IPS DF 6.9 (cell line): ENCODE measurements at places on chromosomes 1 and 21.

- no peak for DNase-seq
These were observed 23.8 kb upstream of the ZNF281 start for GRCh38 chr1:200433586-200433985.

DNA sequence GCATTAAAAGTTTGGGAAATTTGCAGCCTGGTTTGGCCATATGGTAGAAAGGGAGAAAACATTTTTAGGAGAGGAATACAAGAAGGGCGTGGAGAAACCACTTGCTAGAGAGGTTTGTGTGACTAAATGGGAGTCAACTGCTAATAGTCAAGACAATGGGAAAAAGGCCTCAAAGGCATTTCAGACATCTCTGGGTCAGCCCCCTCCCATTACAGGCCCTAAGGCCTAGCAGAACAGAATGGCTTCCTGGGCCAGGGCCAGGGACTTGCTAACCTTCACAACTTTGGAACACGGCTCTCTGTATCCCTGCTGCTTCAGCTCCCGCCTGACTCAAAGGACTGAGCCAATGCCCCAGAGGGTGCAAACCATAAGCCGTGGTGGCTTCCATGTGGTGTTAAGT, 752.3 kb upstream of the ADAMTS5 start:
- no peak for DNase-seq

DNA sequence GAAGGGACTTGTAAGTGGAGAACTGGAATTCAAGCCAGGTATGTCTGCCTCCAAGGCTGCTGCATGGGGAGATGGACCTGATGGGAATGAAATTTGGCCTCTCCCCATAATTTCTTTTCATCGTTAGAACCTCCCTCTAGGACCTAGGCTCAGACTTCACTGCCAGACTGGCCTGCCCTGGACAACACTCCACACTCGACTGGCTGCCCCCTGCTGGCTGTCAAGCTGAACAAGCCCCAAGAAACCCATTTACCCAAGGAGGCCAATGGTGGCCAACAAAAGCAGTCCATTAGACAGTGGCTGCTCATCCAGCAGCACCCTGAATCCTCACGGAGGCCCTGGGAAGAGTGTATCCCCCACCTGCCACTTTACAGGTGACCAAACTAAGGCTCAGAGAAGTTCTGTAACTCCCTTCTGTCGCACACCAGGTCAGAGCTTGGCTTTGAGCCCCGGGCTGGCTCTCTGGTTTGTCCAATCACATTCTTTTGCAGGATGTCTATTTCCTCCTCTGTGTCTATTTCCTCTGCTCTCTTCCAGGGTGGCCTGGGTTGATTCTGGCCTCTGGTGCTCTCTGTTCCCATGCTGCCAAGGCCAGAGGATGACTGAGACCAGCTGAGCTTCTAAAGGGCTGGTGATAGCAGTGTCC, 3.8 kb downstream of the RNF186 start:
- no peak for DNase-seq

DNA sequence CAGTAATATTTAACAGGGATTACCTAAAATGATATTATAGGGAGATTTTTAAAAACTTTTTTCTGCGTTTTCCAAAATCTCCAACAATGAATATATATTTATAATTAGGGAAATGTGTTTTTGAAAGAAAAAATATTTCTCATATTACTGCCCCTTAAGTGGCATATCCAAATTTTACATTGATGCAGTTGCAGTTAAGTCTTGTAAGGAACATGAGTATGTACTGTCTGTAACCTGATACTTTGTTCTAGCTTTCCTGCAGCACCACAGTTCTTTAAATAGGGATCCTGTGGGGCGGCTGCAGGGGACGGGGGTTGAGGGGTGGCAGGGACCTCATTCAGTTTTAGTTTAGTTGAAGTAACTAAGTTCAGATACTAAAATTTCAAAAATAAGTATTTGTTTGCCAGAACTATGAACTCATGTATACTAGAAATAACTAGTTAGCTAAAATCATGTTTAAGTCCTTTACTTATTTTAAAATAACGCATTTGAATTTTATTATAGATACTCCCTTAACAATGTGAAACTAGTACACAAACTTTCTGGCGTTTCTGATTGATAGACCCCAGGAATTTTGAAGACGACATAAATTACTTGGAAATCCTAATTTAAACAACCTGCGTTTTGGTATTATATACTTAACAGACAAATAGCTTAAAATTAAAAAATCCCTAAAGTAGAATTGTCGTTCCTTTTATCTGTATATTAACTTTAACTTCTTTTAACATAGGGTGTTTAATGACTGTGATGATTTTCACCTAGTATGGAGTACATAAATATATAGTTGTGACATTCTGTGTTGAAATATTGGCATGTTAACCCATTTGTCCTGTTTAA, 639 bp upstream of the DNAJB4 start:
- DNase-seq = no peak

DNA sequence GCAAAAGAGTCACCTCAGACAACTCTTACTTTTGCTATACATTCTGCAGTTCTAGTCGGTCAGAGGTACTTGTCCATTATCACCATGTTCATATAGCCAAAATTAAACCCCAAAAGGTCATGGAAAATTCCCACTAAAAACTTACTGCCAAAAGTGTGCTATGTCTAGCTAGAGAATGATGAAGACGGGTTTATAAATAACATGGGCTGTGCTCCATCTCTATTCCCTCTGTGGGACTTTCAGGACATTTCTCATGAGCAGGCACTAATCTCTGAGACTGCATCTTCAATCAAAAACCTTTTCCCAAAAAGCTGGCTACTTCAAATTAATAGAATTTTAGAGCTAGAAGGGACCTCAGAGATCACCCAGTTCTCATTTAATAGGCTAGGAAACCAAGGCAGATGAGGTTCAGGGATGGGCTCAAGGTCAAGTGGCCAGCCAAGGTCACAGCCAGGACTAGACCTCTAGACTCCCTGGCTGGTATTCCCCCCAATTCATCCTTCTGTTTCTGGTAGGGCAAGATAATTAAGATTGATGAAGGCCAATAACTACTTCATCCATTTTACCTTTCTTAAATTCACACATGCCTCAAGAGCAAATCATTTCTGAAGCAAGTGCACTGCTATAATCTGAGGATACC, 21.0 kb upstream of the MOB3C start:
- no peak for DNase-seq

- DNase-seq = no peak
These were observed 40.8 kb downstream of the CBS start for GRCh38 chr21:43034826-43035225.

DNA sequence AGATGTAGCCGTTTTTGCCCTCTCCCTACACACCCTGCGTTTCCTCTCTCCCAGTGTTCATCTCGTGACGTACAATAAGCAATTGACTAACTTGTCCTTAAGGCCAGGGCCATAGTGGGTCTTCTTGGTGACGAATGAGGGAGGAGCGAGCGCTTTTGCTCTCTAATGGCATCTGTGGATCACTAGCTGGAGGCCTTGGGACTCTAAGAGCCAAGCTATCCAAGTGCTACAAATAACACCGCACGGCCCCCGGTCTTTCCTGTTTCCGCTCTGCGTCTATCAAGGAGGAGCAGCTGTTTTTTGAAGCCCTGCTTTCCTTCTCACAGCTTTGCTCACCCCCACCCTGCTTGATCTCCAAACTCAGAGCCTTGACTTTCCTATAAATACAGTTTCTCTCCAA, 25.2 kb downstream of the EVA1C start:
- no peak for DNase-seq

DNA sequence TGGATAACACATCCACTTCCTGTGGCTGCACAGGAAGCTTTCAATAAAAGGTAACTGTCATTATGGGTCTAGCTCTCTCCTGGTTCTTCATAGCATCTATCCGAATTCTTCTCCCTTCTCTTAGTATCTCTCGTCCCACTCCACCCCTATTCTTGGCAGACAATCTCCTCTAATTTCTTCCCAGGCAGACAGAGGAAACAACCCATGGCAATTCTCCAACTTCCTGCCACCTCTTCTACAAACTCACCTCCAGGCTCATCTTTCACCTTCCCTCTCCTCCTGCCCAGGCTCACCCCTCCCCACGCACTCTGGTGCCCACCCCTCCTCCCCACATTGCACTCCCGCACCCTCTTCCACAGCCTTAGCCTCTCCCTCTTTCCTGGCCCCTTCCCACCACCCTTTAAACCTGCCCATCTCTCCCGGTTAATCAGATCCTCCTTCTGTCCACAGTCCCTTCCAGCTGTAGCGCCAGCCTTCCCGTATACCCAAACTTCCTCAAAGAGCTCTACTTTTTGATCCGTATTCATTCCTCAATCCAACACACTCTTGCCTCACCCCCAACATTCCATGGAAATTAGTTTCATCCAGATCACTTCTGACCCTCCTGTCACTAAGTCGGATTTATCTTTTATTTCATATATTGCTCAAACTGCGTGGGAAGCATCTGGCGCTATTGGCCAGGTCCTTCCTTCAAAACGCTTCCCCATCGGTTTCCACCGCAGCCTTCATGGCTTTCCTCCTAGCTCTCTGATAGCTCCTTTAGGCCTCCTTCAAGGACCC, 25.9 kb downstream of the SHISA4 start:
- no peak for DNase-seq

- no peak for DNase-seq
These were observed 225.5 kb upstream of the ADAMTS5 start for GRCh38 chr21:27192281-27192949.

- no peak for DNase-seq
These were observed 53.3 kb downstream of the NENF start for GRCh38 chr1:212485913-212486618.

- no peak for DNase-seq
These were observed 5.9 kb downstream of the MAP7D1 start for GRCh38 chr1:36161641-36162531.

DNA sequence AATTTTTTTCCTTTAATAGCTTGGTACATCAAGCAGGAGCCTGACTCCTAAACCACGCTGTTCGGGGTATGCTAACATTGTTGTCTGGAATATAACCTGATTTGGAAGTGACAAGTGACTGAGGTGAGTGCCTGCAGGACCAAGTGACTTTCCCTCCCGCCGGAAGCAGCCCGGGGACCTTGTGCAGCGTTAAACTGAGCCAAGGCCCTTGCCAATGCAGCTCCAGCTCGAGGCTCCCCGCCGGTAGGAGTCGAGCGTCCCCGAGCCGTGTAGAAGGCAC, 716 bp upstream of the MTARC1 start:
- no peak for DNase-seq

DNA sequence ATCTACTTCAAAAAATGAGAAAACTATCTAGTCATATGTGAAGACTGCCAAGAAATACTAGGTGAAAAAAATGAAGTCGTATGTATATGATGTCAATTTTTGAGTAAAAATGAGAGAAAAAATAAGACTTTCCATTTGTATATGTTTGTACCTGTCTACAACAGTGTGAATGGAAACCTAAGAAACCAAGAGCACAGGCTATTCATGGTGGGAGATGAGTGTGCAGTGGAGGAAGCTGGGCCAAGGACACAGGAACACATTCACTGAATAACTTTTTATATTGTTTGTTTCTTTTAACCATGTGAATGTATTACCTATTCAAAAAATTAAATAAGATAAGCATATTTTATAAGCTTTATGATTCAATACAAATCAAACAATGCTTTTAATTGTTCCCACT, 67.0 kb downstream of the ERO1B start:
- DNase-seq = no peak

DNA sequence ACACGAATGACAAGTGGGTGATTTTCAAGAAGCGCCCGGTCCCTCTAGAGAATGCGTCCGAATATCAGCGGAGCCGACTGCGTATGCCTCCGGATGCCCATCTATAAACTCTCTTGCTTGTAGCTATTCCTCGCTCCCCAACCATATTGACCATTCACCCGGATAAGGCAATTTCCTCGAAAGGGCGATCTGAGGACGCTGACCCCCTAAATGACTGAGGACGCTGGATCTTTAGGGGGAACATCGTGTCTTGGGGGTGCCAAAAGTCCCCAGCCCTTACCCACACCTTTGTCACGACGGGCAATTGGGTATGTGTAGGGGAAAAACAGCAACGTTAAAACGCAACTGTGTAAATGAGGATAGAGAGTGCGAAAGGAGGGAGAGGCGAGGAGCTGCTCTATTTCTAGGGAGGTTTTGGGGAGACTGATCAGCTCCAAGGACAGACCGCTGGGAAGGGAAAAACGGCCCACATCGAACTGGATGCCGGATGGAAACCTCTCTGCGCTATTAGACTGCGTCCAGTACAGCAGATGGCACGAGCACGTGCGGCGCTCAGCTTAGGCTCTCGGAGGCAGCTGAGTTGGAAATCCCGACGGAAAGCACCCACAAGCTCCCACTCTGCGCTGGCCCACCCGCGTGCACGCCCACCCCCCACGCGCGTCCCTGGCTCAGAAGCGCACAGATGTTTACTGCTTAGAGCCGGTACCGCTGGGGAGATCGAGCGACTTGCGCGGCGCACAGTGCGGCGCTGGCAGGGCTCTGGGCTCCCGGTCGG, 2.9 kb upstream of the PRRX1 start:
- DNase-seq = no peak

GRCh38 chr1:158638146-158638545, 33.1 kb downstream of the OR10Z1 start:
- no peak for DNase-seq

GRCh38 chr1:6454856-6455751, 10.9 kb downstream of the TNFRSF25 start:
- no peak for DNase-seq

DNA sequence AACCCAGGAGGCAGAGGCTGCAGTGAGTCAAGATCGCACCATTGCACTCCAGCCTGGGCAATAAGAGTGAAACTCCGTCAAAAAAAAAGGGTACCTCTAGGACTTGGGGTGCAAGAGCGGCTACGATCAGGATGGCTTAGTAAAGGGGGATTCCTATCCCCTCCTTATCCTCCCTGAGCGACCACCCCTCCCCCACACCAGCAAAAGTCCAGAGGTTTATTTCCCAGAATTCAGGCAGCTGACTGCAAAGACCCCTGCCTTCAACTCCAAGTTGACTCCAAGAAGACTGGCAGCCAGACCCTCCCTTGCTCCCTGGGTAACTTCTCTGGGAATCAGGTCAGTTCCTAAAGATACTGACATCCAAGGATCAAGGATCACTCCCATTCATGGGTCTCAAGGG, 12.4 kb upstream of the PRDM16 start:
- no peak for DNase-seq

DNA sequence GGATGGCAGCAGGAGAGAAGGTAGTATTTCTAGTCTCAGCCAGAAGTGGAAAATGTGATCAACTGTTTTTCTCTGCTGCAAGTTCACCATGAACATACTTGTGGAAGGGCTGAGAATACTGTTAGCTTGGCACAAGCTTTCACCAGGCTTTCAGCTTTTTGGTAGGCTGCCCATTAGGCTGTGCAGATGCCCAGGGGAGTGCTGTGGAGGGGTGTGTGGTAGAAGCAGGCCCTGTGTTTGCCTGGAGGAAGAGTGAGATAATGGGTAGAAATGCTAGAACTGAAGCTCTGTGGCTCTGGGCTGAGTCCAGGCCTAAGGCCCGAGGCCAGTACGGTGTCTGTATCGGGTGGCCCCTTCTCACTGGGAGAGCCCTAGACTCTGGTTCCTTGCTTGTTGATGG, 9.8 kb downstream of the DNAJC6 start:
- no peak for DNase-seq

GRCh38 chr1:1926346-1926811, 7.3 kb upstream of the TMEM52 start:
- no peak for DNase-seq

DNA sequence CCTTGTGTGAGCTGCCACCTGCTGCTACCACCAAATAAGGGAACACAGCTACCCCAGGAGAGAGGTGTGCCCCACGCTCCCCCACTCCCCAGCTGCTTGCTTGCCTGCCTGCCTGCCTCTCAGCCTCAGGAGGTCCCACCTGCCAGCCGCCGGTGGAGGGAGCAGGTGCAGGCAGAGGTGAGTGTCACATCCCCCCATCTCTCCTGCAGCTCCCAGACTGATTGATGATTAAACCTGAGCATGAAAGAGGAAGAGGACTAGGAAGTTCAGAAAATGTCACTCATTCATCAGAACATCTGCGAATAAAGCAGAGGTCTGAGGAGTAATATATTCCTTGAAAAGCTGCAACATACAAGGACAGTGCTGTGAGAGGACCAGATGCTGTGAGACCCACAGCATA, 58.6 kb upstream of the HIVEP3 start:
- no peak for DNase-seq
